MV-4-11 (cell line): ENCODE measurements at places on chromosomes 3 and 15.

DNA sequence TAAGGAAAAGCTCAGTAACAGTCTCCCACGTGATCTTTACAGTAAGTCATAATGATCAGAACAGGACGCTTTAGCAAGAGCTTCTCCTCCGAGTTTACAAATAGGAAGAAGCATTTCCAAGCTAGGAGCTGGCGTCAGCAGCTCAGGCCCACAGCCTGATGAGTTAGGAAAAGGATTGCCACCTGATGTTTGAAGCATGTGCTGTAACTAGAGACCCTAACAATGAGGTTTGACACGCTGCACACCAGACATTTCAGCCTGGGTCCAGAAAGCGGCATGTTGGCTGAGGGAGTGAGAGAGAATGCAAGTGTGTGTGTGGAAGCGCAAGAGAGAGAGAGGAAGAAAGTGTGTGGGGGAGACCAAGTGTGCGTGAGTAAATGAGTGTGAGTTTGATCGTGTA, 47.3 kb downstream of the TLE3 start:
- no peak for DNase-seq

DNA sequence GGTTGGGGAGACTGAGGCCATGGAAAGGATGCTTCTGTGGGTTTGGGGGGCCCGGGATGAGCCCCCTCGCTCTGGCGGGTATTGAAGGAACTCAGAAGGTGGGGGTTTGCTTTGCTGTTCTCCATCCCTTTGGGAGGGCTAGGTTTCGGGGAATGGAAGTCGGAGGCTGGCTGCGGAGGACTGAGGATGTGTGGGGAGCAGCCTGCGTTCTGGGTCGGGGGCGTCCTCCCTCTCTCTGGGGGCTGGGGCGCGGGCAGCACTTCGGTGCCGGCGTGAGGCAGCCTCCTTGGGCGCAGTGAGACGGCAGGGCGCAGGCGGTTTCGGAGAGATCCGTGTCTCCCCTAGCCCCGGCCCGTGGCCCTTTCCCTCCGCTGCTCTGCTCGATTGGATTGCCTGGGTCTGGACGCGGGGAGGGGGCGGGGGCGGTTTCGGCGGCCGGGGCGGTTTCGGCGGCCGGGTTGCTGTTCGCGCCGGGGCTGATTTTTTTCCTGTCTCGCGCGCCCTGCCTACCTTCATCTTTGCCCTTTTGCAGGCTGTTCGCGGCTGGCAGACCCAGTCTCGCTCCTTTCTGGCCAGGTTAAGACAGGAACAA, 1.4 kb downstream of the PTPRG start:
- no peak for DNase-seq

DNA sequence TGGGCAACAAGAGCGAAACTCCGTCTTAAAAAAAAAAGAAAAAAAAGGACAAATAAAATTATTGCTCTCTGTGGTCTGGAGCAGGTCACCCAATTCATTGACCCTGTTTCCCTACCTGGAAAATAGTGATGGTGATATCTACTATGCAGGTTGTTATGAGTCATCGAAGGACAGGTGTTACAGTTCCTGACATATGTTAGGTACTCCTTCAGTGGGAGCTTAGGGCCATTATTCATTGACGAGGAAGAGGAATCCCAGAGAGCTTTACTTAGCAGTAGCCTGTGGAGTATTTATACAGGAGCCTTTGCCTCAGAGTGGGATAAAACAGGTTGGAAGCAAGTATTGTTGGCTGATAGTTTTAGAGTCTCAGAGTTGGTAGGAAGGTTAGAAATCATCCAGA, 74.5 kb downstream of the SLC7A14 start:
- no peak for DNase-seq

GRCh38 chr3:29759411-29760225, 478.7 kb downstream of the RBMS3 start:
- DNase-seq, result no peak

DNA sequence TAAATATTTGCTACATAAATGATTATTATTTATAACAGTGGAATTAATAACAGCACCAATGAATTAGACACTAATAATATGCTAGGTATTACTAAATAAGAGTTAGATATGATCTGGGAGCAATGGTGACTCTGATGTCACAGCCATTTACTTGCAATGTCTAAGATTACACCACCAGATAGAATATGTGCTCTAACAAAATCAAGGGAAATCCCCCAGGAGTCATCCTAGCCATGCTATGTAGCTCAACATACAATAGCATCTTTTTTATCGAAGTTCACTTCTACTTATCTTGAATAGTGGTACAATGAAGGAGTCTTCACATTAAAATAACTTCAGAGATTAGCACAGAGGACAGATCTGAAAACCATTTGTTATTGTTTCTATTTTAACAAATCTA, 154.0 kb downstream of the FMN1 start:
- DNase-seq, result no peak

GRCh38 chr3:16399473-16399872, 114.0 kb downstream of the RFTN1 start:
- peak; percentile 9 for DNase-seq

DNA sequence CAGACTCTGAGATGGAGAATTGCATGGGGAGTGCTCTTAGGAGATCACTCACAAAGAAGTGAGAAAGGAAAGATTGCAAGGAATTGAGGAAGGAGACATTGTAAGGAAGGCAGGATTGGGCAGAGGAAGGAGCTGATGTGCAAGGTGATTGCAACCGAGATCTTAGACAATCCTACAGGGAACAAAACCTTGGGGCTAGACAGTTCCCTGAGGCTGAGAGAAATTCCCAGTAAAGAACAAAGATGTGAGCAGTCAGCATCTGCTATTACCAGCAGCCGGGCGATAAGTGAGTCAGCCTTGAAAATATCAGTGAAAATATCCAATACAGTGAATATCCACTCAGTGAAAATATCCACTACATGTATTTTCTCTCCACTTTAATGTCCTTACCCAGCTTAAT, 143.6 kb upstream of the TBC1D5 start:
- DNase-seq, result no peak

DNA sequence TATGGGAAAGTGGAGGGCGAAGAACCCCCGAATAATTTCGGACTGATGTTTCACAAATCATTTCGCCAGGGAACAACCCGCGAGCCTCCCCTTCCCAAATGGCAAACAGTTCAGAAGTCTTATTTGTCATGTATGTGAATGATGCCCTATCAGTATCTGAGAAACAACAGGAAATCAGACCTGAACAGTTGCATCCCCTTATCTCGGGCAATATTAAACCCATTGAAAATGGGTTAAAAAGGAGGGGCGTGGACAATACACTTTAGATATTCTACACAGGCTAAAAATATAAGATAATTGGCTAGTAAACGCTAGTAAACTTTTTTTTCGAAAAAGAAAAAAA, 1003.3 kb upstream of the NR2F2 start:
- no peak for DNase-seq

- peak; percentile 16 for DNase-seq
Observed at GRCh38 chr3:100400419-100400779, 490 bp downstream of the TOMM70 start.

GRCh38 chr3:114877378-114878113, 269.5 kb downstream of the ZBTB20 start:
- no peak for DNase-seq

DNA sequence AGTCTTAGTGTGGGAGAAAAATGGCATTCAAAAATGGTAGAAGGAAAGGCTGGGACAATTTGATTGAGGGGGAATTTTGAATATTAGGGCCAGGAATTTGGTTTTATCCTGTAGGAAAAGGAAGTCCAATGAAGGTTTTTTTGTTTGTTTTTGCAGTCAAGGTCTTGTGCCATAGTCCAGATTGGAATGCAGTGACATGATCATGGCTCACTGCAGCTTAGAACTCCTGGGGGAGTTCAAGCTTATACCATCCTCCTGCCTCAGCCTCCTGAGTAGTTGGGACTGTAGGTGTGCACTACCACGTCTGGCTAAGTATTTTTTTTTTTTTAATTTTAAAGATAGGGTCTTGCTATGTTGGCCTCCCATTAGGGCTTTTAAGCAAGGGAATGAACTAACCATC, 2.6 kb upstream of the SLC6A11 start:
- DNase-seq, result no peak

DNA sequence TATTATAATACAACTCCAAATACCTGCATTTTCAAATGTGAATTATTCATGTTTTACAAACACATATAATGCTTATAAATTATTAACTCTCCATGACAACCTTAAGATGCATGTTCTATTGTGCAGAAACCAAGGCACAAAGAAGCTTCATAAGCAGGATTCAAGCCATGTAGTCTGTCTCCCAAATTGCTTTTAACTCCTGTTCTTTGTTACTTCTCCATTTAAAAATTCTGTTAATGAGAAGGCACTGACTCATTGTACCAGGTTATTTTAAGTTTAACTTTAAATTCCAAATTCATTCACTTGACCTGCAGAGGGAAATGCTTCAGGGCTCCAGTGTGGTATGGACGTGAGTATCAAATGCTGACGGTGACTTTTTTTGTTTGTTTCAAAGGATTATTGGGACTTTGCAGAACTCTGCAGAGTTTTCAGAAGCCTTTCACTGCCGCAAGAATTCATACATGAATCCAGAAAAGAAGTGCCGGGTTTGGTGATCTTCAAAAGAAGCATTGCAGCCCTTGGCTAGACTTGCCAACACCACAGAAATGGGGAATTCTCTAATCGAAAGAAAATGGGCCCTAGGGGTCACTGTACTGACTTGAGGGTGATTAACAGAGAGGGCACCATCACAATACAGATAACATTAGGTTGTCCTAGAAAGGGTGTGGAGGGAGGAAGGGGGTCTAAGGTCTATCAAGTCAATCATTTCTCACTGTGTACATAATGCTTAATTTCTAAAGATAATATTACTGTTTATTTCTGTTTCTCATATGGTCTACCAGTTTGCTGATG, 100.0 kb downstream of the MME start:
- no peak for DNase-seq

GRCh38 chr15:74543583-74543982, 2.6 kb downstream of the ARID3B start:
- DNase-seq, result no peak

DNA sequence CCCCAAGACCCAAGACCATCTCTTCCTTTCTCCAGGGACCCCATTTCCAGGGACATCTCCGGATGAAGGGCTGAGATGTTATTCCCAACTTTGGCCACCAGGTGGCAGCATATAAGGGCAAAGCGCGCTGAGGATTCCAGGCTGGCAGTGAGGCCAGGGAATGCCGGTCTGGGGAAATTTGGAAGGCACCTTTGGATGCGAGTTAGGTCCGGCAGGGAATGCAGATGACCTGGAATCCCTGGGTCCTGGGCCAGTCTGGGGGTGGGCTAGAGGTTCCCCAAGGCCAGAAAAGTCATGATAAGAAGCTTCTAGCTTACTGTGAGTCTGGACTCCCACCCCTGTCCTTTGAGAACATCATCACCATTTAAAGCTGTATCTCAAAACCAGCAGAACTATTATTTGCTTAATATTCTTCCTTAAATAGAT, 1.6 kb upstream of the CHST13 start:
- DNase-seq, result no peak

- no peak for DNase-seq
Observed at GRCh38 chr3:173287361-173287760, 110.2 kb upstream of the NLGN1 start.

DNA sequence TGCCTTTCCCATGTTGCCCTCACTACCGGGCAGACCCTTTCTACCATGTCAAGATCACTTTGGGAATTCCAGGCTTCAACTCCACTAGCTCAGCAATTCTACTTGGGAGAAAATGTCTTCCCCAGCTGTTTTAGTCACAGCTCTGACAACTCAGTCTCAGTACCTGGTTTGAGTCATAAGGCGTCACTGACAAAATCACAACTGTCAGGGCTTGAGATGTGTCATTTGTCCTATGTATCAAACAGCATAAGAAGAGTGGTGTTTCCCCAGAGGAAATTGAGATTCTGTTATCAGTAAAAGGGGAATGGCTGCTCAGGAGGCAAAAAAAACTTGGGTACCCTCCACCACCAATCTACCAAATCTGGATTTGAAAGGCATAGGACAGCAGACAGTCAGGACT, 594.9 kb upstream of the SUCLG2 start:
- DNase-seq, result no peak

DNA sequence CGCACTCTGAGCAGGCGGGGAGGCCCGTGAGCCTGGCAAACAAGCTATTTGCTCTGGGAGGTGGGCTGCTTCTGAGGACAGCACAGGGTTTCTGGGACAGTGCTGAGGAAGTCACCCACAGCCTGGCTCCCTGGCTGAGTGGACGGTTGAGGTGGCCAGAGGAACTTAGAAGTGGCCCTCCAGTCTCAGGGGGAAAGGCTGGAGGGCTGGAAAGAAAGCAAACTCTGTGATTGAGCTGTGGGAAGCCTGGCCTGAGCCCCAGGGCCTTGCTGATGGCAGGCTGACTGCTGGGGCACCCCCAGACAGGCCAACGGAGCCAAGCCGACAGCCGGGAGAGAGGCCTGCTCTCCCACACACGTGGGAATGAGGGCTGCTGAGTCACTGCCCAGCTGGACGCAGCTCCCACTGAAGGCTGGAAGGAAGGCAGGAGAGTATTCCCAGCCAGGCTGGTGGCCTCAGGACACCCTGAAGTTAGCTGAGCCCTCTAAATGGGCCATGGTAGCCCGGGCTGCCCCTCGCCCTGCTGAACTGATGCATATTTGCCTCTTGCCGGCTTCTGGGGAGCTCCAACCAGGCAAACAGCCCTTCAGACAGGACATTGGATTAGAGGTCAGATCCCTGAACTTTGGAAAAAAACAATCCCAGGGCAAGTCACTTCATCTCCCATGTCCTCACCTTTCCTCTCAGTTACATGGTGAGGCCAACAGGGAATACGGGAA, 98.0 kb upstream of the TLE3 start:
- DNase-seq, result no peak

- DNase-seq, result no peak
Observed at GRCh38 chr3:117565777-117566176, 856.2 kb downstream of the TUSC7 start.
